ENCODE measurements at places on chromosomes 1 and 21.

GRCh38 chr21:16770266-16770665, 742.6 kb upstream of the CXADR start:
- DNase-seq, result no peak

DNA sequence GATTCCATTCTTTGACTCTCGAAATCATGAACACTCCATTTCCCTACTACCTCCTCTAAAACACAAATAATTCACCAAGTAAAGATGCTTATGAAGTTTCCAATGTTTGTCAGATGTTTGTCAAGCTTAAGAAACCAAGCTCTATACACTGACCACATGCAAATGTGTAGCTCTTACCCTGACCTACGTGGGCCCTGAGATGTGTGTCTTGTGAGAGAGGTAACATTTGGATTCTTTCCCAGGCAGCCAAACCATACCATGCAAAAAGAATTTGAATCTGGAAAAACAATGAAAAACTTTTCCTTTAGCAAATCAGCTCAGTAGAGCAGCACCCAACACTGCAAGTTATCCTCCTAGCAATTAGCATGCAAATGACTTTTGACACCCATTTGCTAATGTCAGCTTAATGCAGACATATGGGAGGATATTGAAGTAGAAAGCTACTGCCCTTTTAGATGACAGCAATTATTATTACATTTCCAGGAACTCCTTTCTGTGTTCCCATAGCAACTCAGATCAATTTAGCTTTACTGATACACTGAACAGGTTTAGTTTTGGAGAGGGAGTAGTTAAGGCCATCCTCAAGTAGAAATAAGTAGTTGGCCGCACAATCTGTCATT, 83.2 kb upstream of the RGS4 start:
- no peak for DNase-seq

DNA sequence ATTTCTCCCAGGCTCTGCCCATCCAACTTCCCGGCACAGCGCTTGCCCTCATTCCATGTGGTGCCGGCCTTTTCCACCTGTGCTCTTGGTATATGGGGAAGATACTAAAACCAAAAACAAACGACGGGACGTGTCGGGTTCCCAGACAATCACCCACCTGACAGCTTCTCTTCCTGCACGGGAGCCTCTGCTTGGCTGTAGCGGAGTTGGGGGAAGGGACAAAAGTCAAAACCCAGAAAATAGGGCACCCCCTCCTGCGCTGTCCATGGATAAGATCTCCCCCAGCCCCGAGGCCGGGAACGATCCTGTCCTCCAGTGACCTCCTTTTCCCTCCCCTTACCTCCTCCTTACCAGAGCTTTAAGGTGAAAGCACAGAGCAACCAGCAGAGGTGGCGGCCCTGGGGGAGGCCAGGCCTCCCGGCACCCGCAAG, 640 bp downstream of the JTB start:
- no peak for DNase-seq

- DNase-seq, result no peak
These were observed 56.8 kb upstream of the ERRFI1 start for GRCh38 chr1:8082945-8083344.

GRCh38 chr1:44326024-44326701, 28.9 kb downstream of the ERI3 start:
- no peak for DNase-seq

DNA sequence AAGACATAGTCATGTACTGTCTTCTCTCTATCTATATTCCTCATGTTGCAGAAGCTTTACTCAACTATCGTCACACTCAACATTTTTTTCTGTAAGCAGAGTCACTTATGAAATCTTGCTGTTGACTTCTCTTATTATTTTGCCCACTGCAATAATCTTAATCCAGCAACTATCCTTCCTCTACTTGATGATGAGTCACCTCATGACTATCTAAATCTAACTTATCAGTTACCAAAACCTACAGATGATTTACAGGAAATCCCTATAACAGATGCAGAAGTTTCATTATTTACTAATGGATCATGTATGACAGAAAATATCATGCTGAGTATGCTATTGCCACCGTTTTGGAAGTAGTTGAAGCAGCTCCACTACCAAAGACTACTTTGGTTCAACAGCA, 378.9 kb downstream of the DUSP10 start:
- DNase-seq, result no peak

- DNase-seq, result no peak
These were observed 4.3 kb upstream of the KRTAP13-1 start for GRCh38 chr21:30391492-30392025.

- no peak for DNase-seq
These were observed 21.7 kb upstream of the ZNF362 start for GRCh38 chr1:33234588-33234990.

GRCh38 chr1:85504417-85504816, 39.5 kb upstream of the DDAH1 start:
- DNase-seq, result no peak

- DNase-seq, result no peak
These were observed 66.0 kb downstream of the GNG4 start for GRCh38 chr1:235583511-235584001.

DNA sequence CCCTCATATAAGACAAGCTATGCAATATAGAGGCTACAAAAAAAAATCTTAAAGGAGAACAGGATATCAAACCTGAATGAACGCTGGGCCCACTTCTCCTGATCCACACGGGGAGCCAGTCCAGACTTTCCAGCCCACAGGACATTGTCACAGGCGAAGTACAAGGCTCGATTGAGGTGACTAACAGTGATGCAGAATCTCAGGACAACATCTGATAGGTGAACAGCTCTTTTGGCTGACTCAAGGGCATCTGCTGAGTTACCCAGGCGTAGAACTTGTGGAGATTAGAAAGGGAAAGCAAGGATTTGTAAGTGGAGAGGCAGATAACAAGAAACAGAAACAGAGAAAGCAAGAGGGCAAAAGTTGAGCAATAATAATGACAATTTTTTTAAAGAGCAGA, 1.8 kb downstream of the PEX11B start:
- no peak for DNase-seq

- DNase-seq, result peak; percentile 71
These were observed 20.6 kb downstream of the CSF1 start for GRCh38 chr1:109931189-109931731.

GRCh38 chr1:193486671-193487229, 300.3 kb upstream of the B3GALT2 start:
- DNase-seq, result no peak

- no peak for DNase-seq
These were observed 75.8 kb downstream of the ARHGEF16 start for GRCh38 chr1:3530086-3530925.

DNA sequence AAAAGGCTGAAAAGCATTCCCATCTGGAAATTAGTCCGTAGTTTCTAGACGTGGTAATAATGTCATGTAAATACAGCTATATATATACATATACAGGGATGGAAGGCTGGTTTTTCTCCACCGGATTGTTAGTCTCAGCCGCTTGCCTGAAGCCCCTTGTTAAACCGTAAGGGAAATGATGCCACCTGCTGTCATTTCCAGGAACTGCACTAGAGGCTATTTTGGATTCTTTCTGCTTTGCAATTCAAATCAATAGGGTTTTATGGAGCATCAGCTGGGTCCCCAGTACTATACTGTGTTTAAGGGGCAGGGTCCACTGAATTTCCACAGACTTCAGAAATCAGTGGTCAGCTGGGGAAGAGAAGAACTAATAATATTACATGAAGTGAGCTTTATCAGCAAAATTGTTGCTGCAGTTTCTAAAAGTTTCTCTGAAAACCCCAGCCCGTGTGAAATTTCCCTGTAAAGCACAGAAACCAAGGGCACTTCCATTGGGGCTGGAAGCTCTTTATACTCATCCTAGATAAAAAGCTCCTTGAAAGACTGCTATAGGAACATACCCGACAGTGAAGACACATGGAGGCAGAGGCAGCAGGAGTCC, 33.8 kb upstream of the MPZL1 start:
- DNase-seq, result peak; percentile 75

DNA sequence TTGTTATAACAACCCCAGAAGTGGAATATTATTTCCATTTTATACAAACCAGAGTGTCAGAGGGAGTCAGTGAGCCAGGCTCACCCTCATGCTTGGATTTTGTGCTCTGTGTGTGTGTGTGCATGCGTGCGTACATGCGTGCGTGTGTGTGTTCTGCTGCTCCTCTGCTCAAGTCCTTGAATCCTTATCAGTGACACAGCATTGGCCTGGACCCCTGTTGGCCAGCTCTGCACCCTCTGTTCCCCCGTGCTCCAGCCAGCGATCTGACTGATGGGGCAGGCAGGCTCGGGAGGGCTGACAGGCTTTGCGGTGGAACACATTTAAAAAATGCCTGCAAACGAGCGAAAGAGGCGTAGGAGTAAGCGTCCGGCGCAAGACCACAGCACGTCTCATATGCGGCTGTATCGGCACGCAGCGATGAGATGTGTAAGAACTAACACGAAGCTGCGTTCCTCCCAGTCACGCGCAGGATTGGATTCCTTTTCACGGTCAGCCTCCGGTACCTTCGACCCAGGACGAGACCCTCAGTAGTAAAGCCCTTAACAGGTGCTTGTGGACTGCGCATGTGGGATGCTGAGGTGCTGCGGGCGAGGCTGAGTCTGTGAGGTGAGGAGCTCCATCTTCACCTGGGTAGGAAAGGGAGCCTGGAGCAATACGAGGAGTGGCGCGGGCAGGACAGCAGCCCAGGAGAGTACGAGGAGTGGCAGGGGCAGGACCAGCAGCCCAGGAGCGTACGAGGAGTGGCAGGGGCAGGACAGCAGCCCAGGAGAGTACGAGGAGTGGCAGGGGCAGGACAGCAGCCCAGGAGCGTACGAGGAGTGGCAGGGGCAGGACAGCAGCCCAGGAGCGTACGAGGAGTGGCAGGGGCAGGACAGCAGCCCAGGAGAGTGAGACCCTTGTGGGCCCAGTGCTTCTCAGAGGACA, 130.9 kb downstream of the GALNT2 start:
- DNase-seq, result no peak

Measured in right renal cortex interstitium (tissue), 3 donors.